ENCODE measurements at places on chromosomes 12 and 14.

DNA sequence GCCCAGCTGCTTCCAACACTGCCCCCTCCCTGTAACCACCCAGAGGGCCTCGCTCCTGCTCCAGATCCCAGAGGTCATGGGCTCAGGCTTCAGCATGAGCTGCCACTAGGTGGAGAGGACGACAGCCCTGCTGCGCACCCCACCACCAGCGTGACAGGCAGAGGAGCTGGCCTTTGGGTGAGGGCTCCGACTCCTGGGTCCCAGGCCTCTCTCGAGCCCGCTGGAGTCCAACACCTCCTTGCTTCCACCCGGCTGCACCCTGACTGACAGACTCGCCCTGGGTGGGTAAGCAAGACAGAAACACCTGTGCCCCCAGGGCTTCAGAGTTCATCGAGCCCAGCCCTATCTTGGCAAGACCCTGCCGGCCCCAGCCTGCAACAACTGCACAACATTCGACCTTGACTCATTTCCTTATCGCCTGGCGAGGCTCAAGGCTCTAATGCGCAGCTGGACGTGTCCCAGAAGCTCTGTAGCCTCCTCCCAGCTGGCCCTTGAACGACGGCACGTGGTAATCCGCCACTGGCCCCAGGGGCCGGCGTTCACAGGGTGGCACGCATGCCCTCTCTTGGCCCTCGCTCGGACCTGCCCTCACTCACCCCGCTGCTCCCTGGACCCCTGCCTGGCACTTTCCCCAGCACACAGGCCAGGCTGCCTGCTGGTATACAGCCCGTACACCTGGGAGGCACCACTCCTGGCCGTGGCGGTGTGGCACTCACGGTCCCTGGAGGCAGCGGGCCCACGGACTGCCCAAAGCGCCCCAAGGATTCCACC, 28.0 kb downstream of the VPS37B start:
- DNase-seq: no peak

- DNase-seq: no peak
Measured at GRCh38 chr12:58896278-58896677, 24.0 kb downstream of the LRIG3 start.

DNA sequence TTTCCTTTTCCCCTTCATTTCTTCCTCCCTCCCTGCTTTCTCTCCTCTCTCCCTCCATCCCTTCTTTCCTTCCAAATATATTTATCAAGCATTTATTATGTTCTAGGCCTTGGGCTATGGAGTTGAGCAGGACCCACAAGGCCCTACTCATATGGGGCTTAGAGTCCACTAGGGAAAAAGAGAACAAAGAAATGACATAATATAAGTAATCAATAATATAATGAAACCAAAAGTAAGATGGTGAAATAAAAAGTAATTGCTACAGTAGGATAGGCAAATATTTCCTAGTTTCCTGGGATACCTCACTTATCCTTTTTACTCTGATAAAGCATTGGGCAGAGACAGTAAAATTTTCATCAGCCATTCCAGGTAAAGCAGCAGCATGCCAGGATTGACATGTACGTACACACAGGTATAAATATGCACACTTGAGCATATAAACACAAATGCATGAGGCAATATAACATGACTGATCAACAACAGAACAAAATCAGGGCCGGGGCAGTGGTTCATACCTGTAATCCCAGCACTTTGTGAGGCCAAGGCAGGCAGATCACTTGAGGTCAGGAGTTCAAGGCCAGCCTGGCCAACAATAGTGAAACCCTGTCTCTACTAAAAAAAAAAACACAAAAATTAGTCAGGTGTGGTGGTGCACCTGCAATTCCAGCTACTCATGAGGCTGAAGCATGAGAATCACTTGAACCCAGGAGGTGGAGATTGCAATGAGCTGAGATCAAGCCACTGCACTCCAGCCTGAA, 35.5 kb upstream of the CSRP2 start:
- DNase-seq: no peak

DNA sequence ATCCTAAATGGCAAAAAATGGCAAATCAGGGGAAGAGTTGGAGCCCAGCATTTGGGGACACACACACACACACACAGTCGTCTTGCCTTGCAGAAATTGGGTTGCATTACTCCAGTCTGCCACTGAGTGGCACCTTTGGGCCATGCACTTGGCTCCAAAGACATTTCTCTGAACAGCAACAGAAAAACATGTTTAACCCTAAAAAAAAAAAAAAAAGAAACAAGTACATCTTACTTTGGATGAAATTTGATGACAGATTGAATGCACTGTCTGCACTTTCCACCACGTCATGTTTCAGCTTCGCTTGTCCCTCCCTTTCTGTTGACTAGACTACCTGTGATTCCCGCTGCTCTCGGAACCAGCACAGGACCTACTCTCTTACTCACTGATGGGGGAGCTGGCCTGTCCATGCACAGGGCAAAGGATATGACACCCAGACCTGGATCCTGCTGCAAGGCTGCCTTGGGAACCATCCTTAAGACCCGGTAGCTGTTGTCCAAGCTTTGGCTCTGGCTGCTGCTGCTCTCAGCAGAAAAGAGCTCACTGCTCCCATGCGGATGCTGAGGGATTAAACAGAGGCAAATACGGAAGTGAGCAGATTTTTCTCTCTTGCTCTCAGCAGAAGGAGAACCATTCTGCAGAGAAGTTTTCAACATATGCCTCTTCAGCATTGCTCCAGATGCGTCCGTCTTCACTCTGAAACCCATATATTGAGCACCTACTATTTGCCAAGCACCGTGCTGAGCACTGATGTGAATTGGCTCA, 376.8 kb downstream of the DPF3 start:
- no peak for DNase-seq

GRCh38 chr14:33742166-33742565, 208.7 kb downstream of the EGLN3 start:
- DNase-seq: no peak
